GM20000 (cell line): ENCODE measurements at places on chromosomes 1 and 21.

DNA sequence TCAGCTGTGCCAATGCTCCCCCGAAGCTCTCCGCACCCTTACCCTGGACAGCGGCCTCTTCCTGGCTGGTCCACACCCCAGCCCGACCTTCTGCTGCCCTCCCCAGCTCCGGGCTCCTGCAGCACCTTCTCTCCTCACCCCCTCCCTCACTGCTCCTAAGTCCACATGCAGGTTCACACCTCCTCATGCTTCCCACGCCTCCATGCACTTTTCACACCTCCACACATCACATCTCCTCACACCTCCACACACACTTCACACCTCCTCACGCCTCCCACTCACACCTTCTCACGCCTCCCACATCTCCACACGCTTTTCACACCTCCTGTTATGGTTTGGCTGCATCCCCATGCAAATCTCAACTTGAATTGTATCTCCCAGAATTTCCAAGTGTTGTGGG, 18.9 kb downstream of the GPR137B start:
- DNase-seq, result no peak

DNA sequence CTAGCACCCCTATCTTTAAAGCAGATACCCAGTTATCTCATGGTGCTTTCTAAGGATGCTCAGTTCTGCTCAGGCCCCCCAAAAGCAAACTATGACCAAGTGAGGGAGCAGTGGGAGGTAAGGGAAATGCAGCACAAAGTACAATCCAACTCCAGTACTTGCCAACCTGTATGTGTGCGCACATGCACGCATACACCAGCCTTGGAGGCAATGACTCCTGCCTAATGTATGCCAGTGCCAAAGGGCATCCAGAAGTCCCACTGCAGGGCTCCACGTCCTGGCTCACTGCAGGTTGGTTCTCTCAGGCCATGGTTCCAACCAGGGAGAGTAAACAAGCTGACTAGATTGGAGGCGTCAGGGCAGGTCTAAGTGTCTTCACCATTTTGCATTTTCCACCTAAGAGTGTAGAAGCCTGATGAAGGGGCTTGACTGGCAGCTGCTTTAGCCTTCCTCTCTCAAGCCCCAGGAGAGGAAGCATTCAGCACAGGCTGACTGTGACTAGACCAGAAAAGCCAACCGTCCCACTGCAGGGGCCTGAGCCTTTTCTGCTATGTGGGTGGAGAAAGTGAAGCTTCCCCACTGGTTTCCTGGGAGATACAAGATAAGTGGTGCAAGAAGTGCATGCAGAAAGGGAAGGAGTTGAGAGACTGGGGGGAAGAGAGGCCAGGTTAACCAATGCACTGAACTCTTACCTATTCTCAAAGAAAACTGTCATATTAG, 7.7 kb downstream of the AMIGO1 start:
- DNase-seq, result no peak

DNA sequence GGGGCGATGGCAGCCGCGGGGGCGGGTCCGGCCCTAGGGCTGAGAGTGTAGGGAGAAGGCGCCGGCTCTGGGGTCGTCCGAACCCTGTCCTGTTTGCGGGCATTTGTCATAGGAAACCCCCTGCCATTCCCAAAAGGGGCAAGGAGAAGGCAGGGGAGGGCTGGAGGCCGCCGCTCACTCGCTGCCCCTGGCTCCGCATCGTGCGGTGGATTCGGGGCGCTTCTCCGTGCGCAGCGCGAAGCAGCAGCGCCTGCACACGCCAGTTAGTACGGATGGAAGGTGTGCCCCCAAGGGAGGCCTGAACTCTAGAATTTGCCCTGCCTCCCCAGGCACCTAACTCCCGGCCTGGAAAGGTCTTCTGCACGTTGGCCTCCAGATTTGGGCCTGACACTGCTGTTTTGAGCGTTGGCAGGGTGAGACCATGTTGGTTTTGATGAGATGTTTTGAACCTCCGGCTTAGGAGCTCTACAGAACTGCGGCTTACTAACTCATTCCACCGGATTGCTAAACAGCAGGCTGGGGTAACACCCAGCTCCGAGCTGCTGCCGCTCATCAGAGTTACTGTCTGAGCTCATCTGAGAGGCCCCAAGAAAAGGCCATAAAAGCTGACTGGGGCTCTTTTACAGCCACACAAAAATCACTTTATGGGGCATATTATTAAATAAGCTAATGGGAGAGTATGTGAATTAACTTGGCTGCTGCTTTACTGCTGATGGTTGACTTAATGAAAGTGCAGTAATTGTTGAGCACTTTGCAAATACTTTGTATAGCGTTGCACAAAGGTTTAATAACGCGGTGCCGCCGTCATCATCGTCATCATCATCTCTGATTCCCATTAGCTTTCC, 987 bp downstream of the GPR137B start:
- peak; percentile 55 for DNase-seq

DNA sequence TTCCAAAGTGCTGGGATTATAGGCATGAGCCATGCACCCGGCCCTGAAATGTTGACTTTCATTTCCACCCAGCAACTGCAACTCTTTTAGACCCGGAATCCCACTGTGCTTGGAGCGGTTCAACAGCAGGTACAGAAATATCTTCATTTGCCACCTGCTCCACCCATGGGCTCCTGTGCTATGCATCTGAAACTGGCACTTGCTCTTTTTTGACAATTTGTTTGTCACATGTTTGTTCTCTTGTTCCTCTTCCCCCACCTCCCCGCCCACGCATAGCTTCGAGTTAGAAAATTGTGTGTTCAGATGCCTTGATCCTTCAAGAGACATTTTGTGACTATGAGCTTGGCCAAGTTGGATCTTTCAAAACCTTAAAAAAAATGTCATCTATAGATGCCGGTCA, 2.4 kb upstream of the IFNLR1 start:
- DNase-seq, result peak; percentile 65

DNA sequence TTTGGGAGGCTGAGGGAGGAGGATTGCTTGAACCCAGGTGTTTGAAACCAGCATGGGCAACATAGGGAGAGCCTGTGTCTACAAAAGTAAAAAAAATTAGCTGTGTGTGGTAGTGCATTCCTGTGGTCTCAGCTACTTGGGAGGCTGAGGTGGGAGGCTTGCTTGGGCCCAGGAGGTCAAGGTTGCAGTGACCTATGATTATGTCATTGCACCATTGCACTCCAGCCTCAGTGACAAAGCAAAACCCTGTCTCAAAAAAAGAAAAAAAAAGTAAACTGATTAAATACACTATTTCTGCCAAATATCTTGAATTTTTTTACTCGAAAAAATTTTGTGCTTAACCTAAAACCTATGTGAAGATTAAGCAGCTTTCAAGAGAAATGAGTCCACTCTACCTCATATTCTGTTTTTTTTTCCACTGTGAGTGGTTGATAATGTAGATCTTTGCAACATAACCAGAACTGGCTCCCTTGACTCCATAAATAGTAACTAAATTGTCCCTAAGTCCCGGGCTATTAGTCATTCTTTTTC, 19.4 kb upstream of the ZNF281 start:
- no peak for DNase-seq

DNA sequence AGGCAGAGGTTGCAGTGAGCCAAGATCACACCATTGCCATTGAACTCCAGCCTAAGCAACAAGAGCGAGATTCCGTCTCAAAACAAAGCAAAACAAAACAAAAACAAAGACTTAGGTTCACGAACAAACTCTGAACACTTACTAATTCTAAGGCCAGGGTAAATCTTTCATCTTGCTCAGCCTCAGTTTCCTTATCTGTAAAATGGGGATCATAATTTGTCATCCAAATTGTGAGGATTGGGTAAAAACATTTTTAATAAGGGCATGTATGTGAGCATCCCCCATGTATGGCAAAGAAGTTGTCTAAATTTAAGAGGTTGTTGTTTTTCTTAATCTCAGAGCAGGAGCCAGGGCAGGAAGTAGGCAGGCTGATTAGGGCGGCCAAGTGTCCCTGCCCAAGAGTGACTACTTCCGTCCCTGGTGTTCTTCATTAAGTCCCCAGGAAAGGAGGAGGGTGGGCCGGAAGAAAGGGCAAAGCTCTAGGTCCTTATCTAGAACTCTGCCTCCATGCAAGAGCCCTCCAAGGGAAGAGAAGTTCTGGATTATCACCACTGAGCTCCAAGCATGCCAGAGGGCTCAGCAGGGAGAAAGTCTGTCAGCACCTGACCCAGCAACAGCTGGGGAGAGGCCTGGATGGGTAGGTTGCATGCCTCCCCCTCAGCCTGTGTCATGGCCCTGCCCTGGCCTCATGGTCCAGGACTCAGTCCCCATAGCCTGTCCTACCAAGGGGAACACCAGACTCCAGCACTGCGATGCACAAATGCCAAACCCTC, 49.9 kb upstream of the CLIC4 start:
- no peak for DNase-seq

DNA sequence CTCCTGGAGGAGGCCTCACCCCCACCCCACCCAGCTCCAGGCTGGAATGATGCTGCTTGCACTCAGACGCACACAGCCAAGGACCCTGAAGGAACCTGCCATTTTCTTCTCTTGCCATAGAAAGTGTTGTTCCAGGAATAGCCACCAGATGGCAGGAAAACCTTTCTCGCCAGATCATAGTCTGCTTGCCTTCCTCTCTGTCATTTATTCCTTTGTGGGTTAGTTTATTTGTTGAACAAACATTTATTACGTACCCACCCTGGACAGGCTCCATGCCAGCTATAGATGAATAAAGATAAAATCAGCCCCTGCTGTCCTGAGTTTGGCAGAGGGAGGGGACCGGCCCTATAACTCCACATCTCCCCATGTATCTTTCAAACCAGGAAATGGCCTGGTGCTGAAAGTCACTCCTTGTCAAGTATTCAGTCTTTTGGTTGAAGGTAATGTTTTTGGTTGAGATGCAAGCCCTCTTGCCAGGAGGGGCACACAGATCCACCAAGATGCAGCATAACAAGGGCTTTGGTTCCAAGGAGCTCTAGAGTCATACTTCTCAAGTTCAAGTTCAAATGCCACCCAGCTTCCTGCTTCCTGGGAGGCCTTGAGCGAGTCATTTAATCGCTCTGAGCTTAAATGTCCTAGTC, 7.0 kb upstream of the KCNC4 start:
- DNase-seq, result peak; percentile 78

- DNase-seq, result no peak
These were observed 1.5 kb downstream of the OR14A2 start for GRCh38 chr1:247746391-247746935.

- DNase-seq, result peak; percentile 14
These were observed 40.4 kb downstream of the USP48 start for GRCh38 chr1:21742578-21742977.

GRCh38 chr1:64212031-64212430, 8.6 kb downstream of the UBE2U start:
- no peak for DNase-seq

DNA sequence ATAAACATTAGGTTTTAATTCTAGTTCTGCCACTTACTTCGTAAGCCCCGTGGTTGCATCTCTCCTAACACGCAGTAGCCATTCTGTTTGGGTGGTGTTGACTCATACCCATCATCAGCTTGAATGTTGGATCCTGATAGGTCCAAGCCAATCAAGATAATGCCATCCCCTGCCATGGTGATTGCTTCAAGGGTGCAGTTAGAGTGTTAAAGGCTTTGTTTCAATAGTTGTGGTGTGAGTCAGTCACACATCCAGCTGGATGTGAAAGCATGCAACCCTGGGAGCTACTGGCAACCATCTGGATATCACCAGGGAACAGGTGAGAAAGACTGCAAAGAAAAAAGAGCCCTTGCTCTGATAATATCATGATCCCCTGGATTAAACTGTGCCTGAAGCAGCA, 69.1 kb downstream of the OMA1 start:
- DNase-seq, result no peak

- no peak for DNase-seq
These were observed 32.6 kb downstream of the PIGM start for GRCh38 chr1:159999204-159999603.

GRCh38 chr1:29643838-29644440, 407.6 kb downstream of the PTPRU start:
- DNase-seq, result no peak

GRCh38 chr1:234953655-234954405, 174.8 kb downstream of the TOMM20 start:
- DNase-seq, result peak; percentile 39

- DNase-seq, result no peak
These were observed 65.4 kb downstream of the SYDE2 start for GRCh38 chr1:85135392-85135798.

DNA sequence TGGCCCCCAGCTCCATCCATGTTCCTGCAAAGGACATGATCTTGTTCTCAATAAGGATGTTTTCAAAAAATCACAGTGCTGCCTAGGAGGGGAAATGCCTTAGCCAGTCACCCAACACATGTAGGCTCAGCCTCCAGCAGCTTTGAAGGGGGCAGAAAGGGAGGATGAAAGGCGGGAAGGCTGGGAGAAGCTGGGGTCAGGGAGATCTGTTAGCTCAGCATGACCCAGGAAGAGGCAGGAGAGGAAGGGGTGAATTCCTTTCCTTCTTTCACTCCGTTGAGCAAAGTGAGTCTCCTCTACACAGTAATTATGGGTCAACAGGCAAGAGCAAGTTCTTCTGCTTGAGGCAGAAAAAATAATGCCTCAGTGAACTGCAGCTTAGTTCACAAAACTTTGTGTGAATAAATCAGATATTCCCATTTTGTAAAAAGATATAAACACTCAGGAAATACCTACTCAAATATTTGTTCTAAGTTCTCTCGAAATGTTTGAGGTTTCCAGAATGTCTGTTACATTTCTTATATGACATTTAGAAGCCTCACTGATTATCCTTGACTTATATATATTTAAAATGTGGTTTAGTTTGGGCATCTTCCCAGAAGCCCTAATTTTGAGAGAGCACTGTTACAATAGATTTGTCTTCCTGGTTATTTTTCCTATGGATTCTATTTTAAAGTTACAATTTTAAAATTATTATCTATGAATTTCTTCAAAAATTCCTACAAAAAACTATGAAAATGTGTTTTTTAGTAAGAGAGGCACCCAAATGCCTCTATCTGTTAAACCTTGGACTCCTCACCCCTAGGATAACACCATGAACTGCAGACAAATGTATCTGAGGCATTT, 116.8 kb downstream of the KCNJ6 start:
- DNase-seq, result no peak

DNA sequence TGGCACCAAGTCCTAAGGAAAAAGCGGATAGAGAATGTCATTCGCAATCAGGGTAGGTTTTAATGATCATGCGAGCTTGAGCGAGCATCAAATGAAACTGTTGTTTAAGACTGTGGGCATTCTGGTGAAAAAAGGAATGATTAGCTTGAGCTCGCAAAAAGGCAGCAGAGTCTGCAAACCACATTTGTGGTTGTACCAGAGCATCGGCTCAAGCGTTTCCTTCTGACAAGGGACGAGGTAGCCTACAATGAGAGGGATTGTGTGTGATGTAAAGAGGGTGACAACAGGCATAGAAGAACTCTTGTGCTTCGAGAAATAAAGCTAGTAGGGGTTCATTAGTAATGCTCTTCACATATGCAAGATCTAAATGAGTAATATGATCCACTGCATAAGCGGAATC, 11.1 kb upstream of the CD48 start:
- no peak for DNase-seq

DNA sequence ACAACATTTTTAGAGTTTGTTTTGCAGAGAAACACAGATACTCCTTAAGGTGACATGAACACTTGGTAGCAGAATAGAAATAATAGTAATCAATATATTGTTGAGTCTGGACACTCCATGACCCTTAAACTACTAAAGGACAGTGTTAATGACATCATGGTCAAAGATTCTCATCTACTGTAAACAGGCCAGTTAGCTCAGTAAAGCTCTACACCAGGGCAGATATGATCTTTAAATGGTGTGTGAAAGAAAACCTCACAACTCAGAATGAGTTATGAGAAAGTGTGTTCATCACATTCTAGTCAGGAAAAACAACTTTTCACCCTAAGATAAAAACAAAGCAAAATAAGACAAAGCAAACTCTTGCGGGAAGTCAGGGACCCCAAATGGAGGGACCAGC, 58.1 kb upstream of the ADAMTS5 start:
- DNase-seq, result no peak
